ENCODE measurements at places on chromosomes 5 and 9.

GRCh38 chr9:87206064-87206661, 258.9 kb upstream of the GAS1 start:
- no peak for DNase-seq

DNA sequence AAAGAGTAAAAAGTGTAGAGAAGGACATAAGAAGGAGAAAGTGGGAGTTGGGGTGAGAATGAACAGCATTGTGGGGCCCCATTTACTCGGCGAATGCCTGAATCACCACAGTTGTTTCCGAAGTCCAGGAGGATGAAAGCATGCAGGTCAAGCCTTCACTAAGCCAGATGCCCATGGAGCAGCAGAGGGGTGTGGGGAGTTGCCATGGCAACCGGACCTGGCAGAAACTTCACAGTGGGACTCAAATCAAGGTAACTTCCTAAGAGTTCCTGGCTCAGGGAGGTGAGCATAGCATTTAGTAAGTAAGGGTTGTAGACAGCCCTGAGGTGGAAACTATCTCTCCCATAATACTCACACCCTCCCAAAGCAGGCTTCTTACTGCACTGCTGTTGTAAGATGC, 357.1 kb downstream of the TRIM32 start:
- DNase-seq: no peak

DNA sequence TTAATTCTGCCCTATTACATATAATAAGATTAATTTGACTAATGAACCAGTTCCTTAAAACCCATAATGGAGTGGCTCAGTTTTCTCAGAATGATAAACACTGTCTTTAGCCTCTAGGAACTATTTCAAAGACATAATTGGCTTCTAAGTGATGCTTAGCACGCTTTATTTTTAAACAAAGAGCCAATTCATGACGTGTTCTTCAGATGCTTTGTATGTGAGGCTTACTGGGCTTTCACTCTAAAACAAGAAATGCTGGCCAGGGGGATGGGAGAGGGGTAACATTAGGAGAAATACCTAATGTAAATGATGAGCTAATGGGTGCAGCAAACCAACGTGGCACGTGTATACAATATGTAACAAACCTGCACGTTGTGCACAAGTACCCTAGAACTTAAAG, 7.6 kb upstream of the SFXN1 start:
- no peak for DNase-seq

DNA sequence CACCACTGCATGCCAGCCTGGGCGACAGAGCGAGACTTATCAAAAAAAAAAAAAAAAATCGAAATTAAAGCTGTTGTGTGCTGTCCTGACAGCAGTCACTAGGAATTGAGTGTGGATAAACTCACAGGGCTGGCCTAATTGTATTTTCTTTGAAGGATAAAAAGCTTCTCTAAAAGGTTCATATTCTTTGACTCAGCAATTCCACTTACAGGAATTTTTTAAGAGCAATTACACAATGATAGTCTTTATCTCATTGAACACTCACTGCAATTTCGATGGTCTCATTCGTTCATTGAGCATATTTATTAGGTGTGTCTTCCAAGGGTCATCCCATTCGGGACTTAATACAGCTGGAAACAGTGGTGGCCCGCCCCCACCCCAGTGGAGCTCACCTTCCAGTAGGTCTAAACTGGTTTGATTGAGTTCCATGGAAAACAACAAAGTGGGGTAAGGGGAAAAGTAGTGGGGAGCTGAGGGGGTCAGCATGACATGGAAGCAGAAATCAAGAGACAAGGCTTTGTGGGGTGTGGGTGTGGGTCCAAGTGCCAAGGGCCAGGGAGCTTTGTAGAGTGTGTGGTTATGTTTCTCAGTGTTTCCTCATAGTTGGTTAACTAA, 6.7 kb downstream of the CDK9 start:
- no peak for DNase-seq

DNA sequence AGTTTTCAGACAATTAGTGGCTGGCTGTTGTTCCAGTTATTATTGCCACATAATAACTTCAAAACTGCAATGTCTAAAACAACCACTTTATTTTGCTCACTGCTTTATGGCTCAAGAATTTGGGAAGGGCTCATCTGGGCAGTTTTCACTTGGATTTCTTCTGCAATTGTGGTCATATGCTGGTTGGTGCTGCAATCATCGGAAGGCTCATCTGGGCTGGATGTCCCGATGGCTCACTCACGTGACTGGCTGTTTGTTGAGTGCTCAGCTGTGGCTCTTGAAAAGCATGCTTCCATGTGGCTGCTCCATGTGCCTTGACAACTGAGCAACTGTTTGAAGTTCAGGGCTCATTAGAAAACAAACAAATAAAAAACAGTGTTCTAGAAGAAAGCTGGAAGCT, 1032.5 kb downstream of the DTWD2 start:
- no peak for DNase-seq

- DNase-seq: no peak
Observed at GRCh38 chr9:70006306-70006705, 37.3 kb upstream of the MAMDC2 start.

- DNase-seq: no peak
Observed at GRCh38 chr5:76380346-76381066, 22.6 kb upstream of the IQGAP2 start.

- DNase-seq: no peak
Observed at GRCh38 chr5:148437249-148437648, 53.5 kb downstream of the FBXO38 start.

DNA sequence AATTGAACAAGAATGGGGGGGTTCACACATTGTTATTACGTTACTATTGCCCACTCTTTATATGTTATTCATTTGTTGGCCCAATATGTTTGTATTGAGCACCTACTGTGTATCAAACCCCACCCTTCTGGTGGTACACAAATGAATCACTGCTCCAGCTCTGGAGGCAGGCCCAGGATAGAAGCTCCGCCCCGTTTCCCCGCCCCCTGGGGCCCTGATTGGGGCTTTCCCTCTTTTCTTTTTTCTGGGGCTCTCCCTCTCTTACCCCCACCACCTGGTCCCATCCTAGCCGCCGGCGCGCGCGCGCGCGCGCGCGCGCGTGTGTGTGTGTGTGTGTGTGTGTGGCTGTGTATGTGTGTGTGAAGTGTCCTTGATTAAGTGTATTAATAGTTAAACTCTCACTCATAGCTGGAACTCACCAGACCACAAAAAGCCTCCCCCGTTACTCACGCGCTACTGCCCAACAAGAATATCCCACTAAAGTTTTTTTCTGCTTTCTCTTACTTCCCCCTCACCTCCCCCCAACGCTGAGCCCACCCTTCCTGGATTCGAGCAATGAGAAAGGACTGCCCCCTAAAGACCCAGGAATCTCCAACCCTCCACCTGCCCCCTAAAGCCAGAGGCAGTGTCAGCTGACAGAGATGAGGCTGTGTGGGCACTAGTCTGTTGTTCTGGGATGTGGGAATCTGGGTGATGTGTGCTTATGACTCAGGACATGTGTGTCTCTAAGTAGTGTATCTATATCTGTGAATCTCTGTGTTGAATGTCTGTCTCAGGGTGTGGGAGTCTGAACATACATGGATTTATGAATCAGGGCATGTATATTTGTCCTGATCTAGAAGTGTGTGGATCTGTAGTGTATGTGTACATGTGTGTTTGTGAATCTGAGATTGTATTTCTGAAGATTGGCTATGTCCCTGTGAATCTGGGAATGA, 4.0 kb downstream of the CXXC5 start:
- DNase-seq: peak; percentile 50

GRCh38 chr5:93610581-93611272, 27.7 kb downstream of the NR2F1 start:
- DNase-seq: no peak

DNA sequence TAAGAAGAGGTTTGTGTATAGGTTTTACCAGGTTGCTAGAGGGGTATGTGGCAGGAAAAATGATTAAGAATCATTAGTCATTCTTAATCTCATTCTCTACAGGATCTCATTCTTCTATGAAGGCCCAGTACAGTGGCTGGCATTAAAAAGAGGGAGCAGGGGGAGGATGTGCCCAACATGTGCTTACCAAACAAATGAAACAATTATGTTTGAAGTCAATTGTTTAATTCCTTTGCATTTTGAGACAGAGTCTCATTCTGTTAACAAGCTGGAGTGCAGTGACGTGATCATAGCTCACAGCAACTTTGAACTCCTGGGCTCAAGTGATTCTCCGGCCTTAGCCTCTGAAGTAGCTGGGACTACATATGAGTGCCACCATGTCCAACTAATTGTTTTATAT, 23.0 kb downstream of the FNIP1 start:
- DNase-seq: no peak

- no peak for DNase-seq
Observed at GRCh38 chr5:79873187-79873586, 117.9 kb downstream of the MTX3 start.

- no peak for DNase-seq
Observed at GRCh38 chr5:96871027-96871399, 5.3 kb upstream of the ERAP2 start.

GRCh38 chr5:59956130-59956783, 62.7 kb upstream of the PDE4D start:
- no peak for DNase-seq

DNA sequence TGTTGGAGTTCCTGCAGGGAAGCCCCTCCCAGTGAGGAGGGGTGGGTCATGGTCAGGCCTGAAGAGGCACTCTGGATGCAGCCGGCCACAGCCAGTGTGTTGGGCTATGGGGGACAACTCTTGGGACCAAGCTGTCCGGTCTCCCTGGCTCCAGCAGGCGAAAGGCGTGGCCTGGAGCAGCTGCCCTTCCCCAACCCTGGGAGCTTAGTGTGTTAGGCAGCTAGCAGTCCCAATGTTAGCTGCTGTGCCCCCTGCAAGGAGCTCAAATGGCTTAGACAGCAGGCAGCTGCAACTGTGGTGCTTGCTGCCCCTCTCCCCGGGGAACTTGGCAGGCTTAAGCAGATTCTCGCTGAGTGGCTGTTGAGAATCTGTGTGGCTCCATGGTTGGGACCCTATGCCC, 67.5 kb upstream of the ACTBL2 start:
- DNase-seq: no peak

- DNase-seq: no peak
Observed at GRCh38 chr9:89001917-89002540, 10.8 kb downstream of the S1PR3 start.

DNA sequence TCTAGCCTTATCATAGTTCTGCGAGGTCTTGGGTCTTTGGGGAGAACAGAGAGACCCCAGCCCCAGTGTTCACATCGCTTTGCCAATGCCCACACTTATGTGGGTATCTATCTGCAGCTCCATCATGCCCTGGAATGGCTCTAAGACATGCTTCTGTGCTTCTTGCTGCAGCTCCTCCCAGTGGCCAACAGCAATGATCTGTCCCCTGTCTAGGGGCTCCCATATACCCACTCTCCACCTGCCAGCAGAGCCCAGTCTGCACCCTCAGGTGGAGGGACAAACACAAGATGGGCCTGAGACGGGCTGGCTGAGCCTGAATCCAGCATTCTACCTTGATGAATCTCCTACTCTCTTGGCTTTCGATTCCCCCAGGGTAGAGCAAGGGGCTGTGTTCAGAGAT, 14.6 kb upstream of the DAP start:
- DNase-seq: no peak

- no peak for DNase-seq
Observed at GRCh38 chr9:68462105-68462775, 78.4 kb downstream of the TMEM252 start.

GRCh38 chr9:29456940-29457339, 1883.7 kb upstream of the C9orf72 start:
- DNase-seq: no peak

DNA sequence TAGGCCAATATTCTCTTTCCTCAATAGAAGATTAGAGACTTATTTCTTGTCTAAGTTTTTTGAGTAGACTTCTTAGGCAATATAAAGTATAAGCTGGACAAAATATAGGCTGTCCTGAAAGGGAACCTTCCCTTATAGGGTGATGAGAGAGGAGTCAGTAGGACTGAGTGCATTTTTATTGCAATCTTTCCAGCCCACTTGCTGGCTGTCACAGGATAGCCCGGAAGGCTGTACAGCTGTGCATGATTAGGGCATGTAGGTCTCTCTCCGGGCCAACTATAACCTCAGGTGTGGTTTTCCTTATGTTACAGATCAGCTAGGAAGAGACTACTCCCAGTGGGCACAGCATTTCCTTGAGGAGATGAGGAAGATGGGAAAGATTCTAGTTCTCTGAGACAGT, 159.8 kb upstream of the MEF2C start:
- DNase-seq: no peak

DNA sequence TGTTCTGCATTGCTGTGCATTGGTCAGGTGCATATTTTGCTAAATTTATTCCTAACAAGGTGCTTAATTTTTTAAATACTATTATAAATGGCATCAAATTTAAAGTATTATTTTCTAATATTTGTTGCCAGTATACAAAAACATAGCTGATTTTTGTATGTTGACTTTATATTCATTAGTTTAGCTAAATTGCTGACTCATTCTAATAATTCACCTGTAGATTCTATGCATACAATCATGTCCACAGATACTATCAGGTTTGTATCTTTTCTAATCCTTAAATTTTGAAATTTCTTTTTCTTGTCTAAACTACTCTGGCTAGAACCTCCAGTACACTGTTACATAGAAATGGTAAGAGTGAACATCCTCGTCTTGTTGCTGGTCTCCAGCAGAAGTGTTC, 657.6 kb downstream of the CCDC171 start:
- DNase-seq: no peak

DNA sequence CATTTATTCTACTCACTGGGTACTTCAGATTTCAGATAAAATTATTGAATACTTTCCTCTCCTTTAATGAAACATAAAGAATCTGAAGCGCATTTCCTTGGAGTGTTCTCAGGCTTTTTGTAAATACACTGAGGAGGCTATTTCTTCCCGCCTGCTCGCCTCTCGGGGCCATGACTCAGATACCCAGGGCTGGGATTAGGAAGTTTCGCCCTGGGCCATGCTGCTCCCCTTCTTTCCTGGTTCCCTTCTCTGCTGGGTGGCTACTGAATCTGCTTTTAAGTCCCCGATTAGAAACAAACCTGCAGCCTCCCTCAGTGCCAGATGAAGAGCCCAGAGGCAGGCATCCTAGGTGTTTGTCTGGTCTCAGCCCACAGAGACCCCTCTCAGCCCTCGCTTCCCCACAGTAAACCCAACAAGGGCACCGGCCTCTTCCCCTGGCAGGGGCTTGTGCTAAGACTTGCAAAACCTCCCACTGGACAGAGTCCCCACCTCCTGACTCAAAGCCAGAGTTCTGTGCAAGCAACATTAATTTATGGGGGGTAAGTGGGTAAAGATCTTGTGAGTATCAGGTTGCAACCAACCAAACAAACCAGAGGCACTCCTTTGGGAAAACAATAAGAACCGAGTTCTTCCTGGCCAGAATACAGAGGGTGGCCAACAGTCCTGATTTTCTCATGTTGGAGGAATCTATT, 30.7 kb upstream of the IRX1 start:
- DNase-seq: no peak
